Purkinje cell (primary cell): ENCODE measurements at places on chromosomes 13 and 19. TPM values are rescaled to one million over a fixed set of nuclear protein-coding genes. Genes with fewer than 3 reads are reported as not detected.

MIDN gene
- polyA plus RNA-seq: 0.46 and 1.2 TPM in 2 replicates

PLPPR3 gene
- 1.2 TPM in 1 of 2 replicates, not detected in the other for polyA plus RNA-seq

CDX2 gene
- not detected in 2 replicates for polyA plus RNA-seq

MAB21L1 gene
- polyA plus RNA-seq: 0.88 TPM in 1 of 2 replicates, not detected in the other
